HFF-Myc (cell line): ENCODE measurements at places on chromosomes 7 and 10.

DNA sequence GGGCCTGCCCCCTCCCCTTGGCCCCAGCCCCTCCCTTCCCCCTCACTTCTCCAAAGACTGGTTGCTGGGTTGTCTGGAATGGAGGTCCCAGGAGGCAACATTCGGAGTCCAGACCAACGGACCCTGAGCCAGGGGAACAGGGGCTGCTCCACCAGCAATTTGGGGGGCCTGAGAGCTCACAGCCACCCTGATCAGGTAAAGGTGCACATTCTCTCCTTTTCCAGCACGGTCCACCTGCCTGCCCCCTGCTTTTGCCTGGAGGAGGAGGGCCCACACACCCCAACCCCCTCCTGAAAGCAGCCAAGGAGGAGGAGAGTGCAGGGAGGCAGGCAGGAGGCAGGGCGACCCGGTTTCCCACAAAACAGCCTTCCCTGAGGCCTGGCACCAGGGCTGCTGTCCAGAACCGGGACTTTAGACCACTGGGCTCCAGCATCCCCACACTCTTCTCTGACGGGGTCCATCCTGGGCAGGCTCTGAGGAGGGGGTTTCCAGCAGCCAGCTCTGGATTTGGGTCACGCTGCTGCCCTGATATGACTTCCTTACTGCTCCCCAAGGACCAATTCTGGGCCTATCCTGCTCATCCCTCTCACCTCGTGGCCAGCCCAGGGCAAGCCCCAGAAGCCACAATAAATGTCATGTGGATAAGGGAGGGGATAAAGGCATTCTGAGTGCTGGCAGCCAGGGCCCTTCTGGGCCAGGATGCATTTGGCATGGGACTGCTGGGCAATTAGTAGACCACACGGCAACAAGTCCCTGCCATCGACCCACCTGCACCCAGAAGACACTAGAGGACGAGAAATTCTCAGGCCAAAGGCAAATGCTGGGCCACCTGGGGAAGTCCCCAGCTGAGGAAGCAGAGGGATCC is 1.1 kb upstream of the CAMK2B start:
- no peak for DNase-seq

GRCh38 chr10:77359287-77359691 is 278.3 kb downstream of the KCNMA1 start:
- DNase-seq = no peak

DNA sequence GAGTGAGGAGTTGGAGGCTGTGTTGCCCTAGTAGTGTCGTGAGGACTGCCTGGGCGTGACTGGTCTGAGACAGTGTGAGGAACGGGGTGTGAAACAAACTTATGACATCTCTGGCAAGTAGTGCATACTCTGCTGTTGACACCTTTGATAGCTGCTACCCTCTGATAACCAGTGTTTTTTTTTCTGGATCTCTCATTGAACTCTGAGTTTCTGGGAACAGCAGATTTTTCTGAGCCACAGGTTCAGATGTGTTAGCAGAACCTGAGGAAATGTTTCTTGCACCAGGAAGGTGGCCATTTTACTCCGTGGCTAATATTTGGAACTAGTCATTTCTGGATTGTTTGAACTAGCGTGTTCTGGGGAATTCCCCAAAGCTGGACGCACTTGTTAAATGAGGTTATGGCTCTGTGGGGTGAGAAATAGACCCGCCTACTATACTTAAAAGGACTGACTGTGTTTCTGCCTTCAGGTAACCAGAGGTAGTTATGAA is 52.9 kb downstream of the AUTS2 start:
- DNase-seq = no peak

DNA sequence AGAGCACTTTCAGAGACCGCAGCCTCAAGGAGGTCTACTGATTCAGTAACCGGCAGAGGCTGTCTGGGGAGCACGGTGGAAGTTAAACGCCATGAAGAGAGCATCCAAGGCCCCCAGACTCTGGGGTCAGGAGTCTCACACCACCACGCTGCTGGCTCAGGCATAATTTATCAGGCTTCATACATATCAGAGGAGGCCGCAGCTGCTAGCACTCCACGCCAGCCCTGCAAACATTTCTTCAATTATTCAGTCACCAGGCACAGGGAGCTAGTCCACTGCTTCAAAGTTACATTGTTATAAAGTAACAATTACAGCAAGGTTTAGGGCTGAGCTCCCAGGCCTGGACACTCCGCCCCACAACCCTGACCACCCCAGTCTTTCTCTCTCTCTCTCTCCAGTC is 97.8 kb downstream of the PAXIP1 start:
- DNase-seq = no peak

- no peak for DNase-seq
Measured at GRCh38 chr10:124872681-124873080, 69.2 kb upstream of the ZRANB1 start.

GRCh38 chr10:124049484-124049883 is 43.9 kb downstream of the CHST15 start:
- no peak for DNase-seq

- no peak for DNase-seq
Measured at GRCh38 chr7:149772241-149772955, 990 bp downstream of the ZNF467 start.

DNA sequence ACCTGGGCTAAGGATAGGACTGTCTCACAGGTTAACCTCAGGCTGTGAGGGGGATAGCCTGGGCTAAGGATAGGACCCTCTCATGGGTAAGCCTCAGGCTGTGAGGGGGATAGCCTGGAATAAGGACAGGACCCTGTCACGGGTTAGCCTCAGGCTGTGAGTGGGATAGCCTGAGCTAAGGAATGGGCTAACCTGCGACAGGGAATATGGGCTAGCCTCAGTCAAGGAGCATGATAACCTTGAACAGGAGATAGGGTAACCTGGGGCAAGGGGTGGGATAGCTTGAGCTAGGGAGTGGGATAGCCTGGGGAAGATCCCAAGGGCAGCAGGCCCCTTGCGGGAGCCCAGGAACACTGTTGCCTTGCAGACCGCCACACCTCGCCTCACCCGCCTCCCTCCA is 42.7 kb downstream of the GRID2IP start:
- no peak for DNase-seq

- no peak for DNase-seq
Measured at GRCh38 chr7:133284092-133284491, 31.2 kb downstream of the EXOC4 start.

DNA sequence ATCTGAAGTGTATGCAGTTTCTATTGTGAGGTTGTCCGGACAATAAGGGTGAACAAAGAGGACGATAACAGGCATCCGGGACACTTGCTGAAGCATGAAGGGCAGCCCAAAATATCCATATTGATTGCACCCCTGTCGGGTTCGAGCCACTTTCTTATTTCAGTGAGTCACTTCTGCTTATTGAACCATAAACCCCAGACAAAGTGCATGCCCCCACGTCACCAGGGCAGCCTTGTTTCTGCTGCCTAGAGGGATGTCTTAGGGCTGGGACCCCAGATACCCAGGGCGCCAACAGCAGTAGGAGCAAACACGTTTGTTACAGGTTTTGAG is 175.3 kb upstream of the LYZL1 start:
- DNase-seq = no peak

- DNase-seq = no peak
Measured at GRCh38 chr10:340646-341045, 205.4 kb downstream of the ZMYND11 start.

DNA sequence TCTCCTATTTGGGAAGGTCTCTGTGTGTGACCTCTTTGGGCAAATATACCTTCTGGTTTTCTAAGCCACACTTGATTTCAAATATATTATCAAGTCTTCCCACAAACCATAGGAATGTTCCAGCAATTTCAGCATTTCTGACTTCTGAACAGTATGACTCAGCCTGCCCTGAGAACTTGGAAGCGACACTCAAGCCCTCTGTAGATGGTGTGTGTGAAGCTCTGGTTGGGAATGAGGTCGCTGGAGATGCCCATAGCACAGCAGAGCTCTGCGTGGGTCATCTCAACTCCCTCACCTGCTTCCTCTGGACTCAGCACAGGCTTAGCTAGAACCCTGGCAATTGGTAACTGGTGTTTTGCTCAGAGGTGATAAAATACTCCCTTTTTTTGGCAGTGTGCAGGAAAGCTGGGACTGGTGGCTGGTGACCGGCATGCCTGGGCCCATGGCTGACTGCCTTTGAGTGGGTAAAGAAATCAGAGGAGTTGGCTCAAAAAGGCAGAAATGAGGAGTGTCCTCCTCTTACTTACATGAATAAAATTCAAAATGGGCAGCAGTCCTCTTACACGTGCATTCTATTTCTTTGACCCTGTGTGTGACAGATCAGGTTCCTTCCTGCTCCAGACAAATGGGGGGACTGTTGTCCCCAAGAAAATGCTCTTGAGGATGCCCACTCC is 87.5 kb upstream of the NRP1 start:
- no peak for DNase-seq

GRCh38 chr10:132637477-132638129 is 100.0 kb downstream of the INPP5A start:
- peak; percentile 54 for DNase-seq

DNA sequence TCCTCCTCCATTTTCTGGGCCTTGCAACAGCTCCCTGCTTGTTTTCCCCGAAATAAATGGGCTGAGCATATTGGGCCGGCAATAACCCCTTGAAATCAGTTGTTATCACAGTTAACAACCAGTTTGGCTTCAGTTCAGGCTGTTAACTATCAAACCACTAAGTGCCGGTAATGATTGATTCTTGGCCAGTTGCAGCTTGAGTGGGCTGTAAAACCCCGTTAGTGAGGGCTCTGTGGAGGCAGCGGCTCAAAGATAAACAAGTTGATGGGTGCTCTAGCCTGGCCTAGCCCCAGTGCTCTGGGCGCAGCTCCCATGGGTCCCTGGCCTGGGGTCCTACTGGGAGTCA is 8.3 kb downstream of the FGF8 start:
- no peak for DNase-seq

DNA sequence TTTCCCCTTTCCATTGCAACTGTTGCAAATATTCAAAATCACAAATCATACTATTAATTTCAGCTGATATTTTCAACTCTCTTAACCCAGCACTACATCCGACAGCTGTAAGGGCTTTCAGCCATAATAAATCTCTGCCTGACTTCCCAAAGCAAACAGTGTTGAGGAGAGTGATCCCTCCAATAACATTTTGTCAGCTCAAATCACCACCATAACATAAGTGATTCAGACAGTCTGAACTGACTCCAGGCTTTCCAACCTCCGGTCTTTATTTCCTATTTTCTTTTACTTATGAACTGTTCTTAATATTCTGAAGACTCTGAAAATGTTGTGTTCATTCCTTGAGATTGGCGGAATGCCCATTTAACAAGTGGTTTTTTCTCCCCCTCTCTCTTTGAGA is 1085.9 kb downstream of the GATA3 start:
- DNase-seq = no peak

GRCh38 chr10:122325235-122325634 is 49.3 kb upstream of the PLEKHA1 start:
- no peak for DNase-seq

DNA sequence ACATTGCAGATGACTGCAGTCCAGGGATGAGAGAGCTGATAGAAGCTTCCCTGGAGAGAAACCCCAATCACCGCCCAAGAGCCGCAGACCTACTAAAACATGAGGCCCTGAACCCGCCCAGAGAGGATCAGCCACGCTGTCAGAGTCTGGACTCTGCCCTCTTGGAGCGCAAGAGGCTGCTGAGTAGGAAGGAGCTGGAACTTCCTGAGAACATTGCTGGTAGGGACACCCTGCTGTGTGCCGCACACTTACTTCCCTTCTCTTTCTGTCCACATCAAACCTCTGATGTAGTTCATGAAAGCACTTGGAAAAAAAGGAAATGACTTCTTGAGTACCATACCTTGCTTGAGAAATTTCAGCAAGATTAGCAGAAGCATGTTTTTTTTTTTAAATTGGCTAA is 25.3 kb downstream of the MAP3K8 start:
- DNase-seq = no peak

DNA sequence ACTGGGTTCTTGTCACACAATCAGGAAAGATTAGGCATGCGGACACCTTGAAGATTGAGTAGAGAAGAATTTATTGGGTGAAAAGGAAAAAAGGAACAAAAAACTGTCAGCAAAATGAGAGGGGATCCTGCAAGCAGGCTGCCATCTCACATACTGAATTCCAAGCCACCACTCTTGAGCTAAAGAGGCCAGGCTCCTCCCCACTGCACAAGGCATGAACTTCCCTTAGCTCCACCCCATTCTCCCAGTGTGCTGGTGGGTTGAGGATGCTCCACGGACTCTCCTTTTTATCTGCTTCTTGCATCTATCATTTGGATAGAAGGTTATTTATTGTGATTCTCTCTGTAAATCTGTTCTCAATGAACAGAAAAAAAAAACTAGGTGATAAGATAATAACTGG is 79.6 kb downstream of the ANKRD7 start:
- no peak for DNase-seq

GRCh38 chr7:15370441-15370840 is 191.4 kb downstream of the AGMO start:
- DNase-seq = no peak

GRCh38 chr10:32349968-32350738 is 3.2 kb upstream of the EPC1 start:
- no peak for DNase-seq

- no peak for DNase-seq
Measured at GRCh38 chr7:138919216-138919615, 62.0 kb downstream of the KIAA1549 start.

DNA sequence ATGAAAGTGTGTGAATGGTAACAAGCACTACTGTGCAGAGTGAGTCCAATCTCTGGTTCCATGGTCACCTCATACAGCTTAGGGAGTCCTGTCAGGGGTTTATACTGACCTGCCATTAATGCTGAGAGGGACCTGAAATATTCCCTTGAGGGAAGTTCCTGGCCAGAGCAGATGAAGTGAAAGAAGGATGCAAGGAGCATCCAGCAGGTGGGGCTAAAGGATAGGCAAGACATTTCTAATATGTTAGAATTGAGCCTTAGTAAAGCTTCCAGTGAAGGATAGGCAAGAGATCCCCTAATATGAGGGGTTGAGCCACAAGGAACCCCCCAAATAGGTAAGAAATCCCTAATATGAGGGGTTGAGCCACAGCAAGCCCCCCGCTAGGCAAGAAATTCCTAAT is 25.5 kb upstream of the FAM221A start:
- peak; percentile 14 for DNase-seq

DNA sequence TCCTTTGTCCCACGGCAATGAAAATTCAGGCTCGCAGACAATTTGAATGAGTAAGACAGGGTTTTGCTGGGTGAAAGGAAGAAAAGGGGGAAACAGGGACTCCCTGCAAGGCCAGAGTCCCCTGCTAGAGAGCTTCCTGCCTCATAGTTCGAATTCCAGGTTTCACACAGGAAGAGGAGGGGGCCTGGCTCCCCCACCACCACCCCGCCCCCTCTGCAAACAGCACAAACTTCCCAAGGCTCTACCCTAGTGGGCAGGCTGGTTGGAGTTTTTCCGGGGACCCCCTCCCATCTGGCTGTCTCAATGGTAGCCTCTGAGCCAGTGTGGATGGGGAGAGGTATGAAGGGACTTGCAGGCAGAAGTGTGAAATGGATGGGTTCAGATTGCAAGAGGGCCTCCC is 57.4 kb upstream of the NEBL start:
- no peak for DNase-seq

DNA sequence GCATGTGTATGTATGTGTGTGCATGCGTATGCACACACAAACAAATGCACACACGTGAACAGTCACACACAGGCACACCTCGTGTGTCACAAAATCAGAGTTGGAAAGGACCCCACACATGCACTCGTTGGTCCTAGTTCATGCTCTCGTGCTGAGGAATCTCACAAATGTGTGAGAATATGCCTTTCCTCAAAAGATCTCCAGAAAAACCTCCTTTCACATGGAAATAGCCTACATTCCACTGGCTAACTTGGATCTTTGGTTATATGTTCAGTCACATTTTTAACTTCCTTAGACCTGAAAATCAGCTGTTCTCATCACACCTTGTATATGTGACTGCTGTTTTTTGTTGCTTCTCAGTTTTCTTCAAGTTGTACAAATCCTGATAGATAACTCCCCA is 256.7 kb downstream of the DPP6 start:
- no peak for DNase-seq
